Stimulated activated CD4-positive, alpha-beta T cell treated with anti-CD3 and anti-CD28 coated beads, Interleukin-2, amount 100 ng/mL, for 24 hours (primary cell): ENCODE measurements at places on chromosomes 5 and 9.

GRCh38 chr5:137611794-137612435 is 112.8 kb upstream of the SPOCK1 start:
- DNase-seq = no peak

- no peak for DNase-seq
These were observed 121.1 kb upstream of the SLIT3 start for GRCh38 chr5:169422087-169422486.

GRCh38 chr9:109903515-109904138 is 123.6 kb downstream of the PALM2AKAP2 start:
- DNase-seq = peak; percentile 66

- no peak for DNase-seq
These were observed 245.8 kb upstream of the MAP3K1 start for GRCh38 chr5:56569566-56569965.

GRCh38 chr9:36903541-36904435 is 130.3 kb downstream of the PAX5 start:
- no peak for DNase-seq

DNA sequence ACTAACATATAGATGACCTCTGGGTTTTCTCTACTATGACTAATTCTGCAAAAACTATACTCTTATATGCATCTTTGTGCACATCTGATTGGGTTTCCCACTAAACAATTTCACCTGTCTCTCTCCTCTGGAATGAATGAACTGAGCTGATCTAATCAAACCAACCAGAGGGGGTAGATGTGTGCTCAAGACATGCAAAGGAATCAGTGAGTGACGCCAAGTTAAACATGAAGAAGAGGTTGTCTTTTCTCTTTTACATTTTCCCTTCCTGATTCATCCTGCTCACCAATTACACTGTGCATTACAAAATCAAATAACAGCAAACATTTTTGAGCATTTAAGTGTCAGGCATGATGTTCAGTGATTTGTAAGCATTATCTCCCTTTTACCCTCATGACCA is 29.6 kb upstream of the GRXCR2 start:
- DNase-seq = no peak

DNA sequence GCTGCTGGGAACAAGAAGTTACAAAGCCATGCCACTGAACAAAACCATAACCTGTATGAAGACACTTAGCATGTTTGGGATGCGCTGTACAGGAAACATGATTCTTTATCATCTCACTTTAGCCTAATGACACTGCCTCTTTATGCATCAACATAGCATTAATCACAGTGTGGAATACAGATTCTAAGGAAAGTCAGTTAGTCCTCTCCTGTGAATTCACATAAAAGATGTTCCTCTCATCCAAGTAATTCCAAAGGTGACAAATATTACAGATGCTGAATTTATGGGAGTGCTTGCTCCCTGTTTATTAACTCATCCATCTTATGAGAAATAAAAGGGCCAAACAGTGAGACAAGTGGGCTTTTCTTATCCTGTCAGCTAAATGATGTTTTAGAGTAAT is 1677.7 kb downstream of the EFNA5 start:
- DNase-seq = no peak

DNA sequence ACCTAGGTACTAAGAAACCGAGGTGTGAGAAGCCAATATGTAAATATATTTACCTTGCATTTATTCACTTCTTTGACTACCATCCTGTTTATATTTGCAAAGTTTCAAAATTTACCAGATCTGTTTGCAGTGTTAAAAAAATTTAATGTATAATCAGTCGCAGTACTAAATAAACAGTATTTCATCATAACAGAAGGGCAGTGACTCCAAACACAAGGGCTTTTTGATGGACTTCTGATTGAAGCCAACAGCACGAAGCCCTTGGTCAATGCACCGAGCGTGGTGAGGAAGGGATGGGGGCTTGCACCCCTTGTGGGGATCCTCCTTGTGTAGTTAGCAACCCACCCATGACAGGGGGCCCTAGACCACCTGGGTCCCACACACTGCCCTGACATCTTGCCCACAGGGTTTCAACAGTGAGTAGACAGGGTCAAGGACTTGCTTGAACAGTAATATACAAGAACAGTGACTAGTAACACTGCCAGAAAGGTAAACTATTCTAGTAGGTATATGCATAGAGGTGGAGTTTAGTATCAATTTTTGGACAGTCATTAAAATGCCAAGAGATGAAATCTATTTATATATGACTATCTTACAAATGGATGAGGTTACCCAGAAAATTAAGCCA is 52.6 kb upstream of the TBC1D9B start:
- DNase-seq = no peak

DNA sequence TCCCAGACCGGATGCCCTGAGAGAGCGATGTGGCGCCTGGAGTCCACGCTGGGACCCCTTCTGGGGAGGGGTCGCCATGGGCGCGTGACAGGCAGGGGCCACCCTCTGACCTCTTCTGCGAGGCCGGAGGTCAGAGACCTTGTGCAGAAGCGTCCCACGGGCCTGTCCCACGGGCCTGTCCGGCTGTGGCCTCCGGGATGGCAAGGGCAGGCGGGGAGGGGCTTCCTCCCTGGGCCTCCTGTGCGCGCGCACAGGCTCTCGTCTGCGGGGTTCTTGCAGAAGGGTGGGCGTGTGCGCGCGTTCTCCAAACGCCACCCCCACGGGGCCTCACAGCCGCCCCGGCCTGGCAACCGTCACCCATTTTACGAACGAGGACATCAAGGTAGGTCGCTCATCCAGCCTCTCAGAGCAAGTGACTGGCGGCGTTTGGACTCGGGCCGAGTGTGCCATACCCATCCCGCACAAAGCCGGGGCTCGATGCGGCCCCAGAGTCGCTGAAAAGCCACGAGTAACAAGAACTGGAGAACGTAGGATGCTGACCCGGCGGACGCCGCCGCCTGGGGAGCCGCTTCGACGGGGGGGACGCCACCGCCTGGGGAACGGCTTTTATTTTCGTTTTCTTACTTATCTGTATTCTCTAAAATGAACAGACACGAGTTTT is 897 bp downstream of the AHRR start:
- no peak for DNase-seq

GRCh38 chr9:5352637-5353248 is 13.1 kb upstream of the RLN1 start:
- no peak for DNase-seq

- DNase-seq = no peak
These were observed 136.6 kb upstream of the TNC start for GRCh38 chr9:115254287-115255180.

DNA sequence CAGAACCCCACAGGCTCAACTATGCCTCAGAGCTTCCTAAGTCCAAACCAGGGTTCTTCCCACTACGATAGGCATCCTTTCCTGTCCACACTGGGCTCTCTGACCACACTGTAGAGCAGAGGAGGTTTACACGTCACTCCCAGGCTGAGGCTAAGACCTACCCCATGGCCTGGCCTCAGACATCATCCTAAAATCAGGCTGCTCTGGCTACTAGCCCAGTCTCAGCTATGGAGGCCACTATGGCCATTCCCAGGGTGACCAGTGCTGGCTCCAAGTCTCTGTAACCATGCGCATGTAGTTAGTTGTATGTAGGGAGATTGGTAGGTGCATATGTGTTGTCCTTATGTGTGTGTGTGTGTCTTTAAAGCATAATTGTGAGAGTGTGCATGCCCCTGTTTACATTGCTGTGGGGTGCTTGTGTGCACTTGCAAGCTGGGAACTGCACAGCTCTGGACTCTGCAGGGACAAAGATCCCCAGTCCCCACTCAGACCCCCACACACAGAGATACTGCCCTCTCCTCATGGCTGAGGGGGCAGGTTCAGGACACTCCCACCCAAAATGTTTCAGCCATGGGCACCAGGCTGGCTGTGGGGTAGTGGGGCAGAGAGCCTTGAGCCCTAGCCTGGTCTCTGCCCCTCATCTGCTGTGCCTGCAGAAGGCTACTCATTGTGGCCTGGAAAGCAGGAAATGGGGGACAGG is 12.3 kb downstream of the PDLIM4 start:
- DNase-seq = no peak

GRCh38 chr5:88732862-88733261 is 150.1 kb downstream of the MEF2C start:
- DNase-seq = no peak
